ENCODE measurements at places on chromosomes 5 and 9. TPM values are rescaled to one million over a fixed set of nuclear protein-coding genes. Genes with fewer than 3 reads are reported as not detected.

RNF14 gene
- polyA plus RNA-seq: 39.1 TPM

TERT gene
- 0.36 TPM for polyA plus RNA-seq

ERCC8 gene
- polyA plus RNA-seq: 5.6 TPM

GRCh38 chr9:79603222-79603920 lies 31.6 kb downstream of the TLE4 start:
- DNase-seq: no peak

DNA sequence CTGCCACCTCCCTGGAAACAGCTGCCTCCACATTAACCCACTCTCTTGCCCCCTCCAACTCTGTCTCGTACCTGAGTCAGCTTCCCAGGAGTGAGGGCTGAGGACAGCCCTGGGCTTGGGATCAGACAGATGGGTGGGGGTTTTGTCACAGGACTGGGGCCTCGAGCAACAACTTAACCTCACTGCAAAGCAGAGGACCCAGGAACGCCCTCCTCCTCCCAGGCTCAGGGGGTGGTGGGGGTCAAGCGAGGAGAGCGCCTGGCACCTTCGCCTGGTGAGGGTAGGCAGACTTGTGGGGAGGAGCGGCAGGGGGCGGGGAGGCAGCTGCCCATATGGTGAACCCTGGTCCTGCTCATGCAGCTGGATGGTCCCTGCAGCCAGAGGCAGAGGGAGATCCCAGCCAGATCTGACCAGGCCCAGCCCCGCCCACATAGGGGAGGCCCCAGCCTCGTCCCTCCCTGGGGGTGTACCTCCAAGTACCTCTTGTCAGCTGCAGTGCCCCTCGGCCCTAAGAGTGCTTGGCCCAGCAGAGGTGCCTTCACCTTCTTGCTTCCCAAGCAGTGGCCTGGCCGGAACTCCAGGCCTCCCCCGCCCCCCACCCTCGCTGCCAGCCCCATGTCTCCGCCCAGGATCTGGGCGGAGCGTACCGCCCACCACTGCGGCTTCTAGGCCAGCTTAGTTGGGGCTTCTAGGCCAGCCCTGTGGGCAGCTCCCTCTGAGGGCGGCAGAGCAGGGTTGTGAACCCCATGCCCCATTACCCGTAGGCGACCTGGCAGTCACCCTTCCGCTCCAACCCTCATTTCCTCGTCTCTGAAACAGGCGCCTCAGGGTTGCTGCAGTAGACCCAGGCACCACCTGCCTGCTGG lies at the start of gene SARDH:
Gene SARDH, minus strand, starts transcription at position 579 of the 866 bp plus-strand sequence. CDS start 4,179 bp downstream, outside the sequence.
- DNase-seq: peak; percentile 19

GRCh38 chr5:113178073-113178779 lies 201.6 kb downstream of the DCP2 start:
- DNase-seq: no peak

- no peak for DNase-seq
Observed at GRCh38 chr5:55406292-55406691, 98.5 kb downstream of the MTREX start.

GRCh38 chr5:134649163-134649835 lies 714 bp downstream of the SEC24A start:
- no peak for DNase-seq

DNA sequence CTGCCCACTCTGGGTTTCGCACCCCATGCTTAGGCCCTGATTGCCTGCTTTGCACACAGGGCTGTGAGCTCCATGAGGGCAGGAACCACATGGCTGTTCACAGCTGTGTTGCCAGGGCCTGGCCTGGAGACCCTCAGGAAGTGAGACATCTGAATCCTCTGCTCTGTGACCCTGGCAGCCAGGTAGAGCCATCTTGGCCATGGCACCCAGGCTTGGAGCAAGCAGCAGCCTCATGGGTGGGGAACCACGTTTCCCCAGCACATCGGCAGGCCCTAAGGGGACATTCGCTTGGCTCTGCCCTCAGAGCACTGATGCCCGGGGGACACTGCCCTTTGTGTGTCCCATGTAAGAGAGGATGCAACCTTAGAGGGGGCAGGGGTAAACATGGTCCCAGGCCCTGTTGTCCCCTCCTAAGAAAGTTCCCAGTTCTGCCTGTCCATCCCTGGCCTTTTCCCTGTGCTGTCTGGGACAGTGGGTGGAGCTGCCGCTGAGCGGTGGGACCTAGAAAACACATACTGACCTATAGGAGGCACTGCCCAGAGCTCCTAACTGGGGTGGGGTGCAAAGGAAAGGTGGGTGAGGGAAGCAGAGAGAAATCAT lies 144.1 kb upstream of the IER5L start:
- DNase-seq: no peak

GRCh38 chr5:122880170-122880689 lies 34.8 kb downstream of the SNX24 start:
- no peak for DNase-seq

All from brain (organoid and tissue), 16 donors.